ENCODE measurements at places on chromosomes 1 and 21.

DNA sequence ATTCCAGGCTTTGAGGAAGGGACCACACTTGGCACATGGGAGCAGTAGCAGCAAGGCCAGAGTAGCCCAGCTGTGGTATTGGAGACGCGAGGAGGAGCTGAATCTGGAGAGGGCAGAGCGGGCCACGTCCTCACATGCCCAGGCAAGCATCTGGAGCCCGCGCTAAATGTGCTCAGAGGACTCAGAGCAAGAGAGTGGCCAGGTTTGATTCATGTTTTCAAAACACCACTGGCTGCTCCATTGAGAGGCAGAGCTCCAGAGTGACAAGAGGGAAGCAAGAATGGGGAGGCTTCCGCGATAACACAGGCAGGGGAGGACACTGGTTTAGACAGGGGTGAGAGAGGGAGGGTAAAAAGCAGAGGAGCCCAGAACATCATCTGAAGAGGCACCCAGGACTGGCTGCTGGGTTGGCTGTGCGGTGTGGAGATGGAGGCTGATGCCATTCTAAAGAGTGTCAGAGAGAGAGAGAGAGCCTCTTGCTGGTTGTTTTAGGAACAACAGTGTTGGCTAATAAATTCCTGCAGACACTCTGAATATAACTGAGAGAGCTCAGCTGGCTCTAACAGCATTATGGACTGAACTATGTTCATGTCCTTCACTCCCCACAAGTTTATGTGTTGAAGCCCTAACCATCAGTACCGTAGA lies 32.3 kb downstream of the RCAN1 start:
- peak; percentile 8 for DNase-seq

DNA sequence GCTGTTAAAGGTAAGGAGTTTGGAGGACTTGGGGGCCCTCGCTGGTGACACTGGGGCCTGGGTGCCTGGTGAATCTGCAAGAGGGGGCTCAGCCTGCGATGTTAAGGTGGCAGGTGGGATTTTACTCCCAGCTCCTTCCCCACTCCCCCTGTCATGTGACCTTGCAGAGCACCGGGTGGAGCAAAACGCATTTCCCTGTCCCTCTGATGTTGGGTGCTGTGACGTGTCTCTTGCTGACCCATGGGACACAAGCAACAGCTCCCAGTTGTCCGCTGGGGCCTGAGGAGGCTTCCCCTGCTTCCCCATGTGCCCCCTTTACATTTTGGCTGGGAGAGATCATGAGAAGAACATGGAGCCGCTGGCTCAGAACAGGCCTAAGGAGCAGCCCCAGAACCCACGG lies 319.0 kb downstream of the MATN1 start:
- DNase-seq: no peak

DNA sequence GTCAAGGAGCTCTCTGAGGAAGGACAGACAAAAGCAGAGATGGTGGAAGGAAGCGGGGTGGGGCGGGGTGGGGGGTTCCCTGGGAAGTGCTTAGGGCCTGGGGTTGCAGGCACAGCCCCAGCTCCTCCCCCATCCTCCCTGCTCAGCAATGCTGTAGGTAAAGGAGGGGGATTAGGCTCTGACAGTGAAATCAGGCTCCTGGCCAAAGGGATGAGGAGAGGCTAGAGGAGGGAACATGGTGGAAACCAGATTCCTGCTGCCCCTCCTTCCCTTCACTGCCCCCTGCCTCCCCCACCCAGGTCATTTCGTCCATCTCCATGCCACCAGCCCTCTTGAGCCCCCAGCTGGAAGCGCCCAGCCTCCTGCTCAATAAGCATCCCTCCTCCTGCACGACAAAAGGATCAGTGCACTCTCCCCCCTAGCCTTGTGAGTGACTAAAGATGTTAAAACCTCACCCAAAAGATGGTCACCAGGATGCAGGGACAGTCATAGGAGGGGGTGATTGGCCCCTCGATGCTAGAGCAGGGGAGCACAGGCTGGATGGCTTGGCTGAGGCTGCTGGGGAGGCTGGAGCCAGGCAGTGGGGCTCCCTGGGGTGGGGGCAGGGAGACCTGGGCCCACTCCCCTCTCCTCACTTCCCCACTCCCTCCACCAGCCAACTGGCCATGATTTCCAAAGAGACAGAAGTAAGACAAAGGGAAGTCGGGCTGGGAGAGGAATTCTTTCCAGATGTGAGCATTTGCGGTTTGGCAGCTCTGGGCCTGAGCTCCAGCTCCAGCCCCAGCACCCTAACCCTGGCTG lies 2.2 kb upstream of the CRABP2 start:
- DNase-seq: no peak

DNA sequence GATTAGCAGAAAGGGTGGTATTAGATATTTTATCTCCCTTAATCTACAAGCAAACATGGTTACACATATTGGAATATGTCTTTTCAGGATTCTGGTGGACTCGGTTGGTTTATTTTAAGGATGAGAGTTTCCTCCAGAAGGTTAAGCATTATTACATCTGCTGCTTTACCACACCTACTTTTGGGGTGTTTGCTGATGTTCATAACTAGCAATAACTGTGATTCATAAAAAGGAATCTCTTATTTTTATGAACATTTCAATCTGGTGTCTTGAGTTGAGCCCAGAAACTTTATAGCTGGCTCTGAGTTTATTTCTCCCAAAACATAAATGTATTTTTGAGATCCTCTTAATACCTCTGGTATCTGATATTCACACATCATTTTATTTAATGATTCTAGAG lies 82.7 kb downstream of the LRRC8D start:
- no peak for DNase-seq

DNA sequence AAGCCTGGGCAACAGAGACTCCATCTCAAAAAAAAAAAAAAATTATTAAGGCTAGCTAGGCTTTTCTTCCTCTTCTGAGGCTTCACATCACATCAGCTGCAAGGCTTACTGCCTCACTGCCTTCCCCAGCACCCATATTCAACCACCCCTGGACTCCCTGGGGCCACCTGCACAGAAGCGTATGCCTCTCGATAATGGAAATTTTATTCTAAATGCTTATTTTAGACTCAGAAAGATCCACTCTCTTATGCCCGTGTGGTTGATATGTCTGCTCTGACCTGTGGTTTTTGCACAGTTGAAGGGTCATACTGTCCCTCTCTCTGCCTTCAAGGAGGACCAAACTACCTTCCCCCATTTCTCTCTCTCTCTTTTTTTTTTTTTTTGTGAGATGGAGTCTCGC lies 1.5 kb upstream of the FCRLA start:
- no peak for DNase-seq

DNA sequence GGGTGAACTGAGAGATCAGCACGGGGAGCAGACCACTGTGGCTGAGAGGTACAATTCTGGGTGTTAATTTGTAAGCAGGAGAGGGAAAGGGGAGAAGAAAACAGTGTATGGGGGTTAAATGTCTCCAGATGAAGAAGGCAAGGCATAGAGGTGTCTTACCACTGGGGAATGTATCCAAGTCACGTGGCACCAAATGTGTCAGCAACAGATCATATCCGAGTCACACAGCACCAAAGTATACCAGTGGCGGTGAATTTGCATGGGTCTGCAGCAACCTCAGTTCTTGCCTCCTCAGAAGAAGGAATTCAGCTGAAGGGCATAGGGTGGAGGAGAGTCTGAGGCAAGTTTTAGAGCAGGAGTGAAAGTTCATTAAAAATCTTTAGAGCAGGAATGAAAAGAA lies 21.2 kb upstream of the SYCP1 start:
- no peak for DNase-seq

- DNase-seq: no peak
Measured at GRCh38 chr1:241336335-241336734, 20.7 kb downstream of the RGS7 start.

GRCh38 chr21:36735724-36736320 lies 36.9 kb downstream of the SIM2 start:
- no peak for DNase-seq

DNA sequence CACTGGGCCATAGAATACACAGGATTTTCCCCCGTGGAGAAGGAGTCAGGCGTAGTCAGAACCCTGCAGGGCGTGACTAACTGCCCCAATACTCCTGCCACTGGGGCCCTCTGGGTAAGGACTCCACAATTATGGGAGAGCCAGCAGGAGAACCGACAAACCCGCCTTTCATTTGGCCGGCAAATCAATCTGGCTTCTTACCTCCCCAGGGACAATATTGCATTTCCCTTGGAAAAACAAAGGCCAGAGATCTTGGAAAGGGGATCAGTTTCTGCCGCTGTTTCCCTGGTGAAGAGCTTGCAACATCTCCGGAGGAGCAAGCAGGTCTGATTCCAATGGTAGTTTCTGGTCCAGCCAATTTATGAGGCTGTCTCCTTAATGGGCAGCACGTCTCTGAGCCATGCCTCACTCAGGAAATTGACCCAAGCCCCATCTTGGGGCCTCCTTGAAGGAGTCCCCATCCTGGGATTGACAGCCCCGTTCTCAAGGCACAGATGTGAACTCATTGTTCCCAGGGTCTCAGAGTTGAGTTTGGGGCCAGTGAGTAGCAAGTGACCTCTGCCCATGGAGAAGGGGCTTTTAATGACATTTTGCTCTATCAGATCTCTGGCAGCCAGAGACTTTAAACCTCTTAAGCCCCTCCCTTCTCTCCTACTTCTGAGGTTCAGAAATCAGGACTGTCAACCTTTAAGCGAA lies 4.3 kb downstream of the TRABD2B start:
- DNase-seq: peak; percentile 39

DNA sequence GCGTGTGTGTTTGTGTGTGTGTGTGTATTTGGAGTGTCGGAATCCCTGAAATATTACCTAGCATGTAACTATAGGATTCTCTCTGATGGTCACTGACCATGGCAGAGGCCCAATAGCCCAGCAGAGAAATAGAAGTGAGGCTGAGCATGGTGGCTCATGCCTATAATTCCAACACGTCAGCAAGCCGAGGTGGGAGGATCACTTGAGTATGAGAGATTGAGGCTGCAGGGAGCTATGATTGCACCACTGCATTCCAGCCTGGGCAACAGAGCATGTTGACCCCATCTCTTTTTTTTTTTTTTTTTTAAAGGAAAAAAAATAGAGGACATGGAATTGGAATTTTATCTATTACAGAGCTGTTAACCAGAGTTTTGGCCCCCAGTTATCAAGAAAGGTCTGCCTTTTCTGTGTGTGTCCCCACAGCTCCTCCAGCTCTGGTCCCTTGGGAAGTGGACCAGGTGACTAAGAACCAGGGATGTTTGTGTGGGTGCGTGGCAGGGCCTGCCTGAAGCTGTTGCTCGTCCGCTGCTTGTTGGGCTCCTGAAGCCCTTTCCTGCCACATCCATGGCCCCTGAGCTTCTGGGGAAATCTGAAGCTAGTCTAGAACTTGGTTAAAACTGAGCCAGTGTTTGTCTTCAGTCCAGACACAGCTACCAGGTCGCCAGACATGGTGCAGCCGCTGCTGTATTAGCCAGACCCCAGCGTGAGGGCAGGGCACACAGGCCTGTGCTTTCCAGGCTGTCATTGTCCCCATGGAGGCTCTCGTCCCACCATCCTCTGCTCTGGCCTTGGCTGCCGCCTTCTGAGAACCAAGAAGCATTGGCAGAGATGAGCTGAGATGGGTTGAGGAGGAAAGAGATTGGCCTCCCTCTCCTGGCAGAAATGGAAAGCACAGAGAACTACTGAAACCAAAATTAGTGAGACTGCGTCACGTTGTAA lies 25.5 kb downstream of the CAPN9 start:
- no peak for DNase-seq

GRCh38 chr1:77026640-77027039 lies 159.4 kb downstream of the ST6GALNAC5 start:
- no peak for DNase-seq

GRCh38 chr1:210132582-210132981 lies 100.0 kb upstream of the SERTAD4 start:
- peak; percentile 45 for DNase-seq

GRCh38 chr1:225209153-225209552 lies 218.7 kb downstream of the LBR start:
- no peak for DNase-seq

DNA sequence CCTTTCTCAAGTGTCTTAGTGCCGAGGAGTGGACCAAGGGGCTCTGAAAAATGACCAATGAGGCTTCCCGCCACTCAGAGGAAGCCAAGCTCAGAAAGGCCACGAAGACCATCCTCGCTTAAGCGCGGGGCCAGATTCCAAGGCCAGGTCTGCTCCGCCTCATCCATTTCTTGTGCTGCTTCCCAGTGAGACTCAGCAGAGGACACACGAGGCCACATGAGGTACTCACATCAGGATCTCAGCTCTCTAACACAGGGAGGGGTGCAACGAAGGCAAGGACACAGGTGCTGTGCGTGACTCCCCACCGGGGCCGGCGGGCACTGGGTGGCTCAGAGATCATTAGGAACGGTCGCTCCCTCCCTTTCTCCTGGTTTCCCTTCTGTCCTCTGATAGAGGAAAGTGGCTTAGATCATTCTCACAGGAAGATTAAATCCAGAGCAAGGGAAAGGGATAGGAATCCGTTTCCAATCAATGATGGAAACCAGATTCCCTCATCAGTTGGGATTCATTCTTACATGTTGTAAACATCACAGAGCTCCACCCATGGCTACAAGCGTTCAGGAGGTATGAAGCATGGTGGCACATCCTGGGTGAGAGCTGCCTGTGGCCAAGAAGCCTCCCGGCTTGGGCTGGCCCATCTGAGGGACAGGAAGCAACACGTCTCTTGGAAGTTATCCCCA lies 46.7 kb downstream of the CAPZB start:
- no peak for DNase-seq

DNA sequence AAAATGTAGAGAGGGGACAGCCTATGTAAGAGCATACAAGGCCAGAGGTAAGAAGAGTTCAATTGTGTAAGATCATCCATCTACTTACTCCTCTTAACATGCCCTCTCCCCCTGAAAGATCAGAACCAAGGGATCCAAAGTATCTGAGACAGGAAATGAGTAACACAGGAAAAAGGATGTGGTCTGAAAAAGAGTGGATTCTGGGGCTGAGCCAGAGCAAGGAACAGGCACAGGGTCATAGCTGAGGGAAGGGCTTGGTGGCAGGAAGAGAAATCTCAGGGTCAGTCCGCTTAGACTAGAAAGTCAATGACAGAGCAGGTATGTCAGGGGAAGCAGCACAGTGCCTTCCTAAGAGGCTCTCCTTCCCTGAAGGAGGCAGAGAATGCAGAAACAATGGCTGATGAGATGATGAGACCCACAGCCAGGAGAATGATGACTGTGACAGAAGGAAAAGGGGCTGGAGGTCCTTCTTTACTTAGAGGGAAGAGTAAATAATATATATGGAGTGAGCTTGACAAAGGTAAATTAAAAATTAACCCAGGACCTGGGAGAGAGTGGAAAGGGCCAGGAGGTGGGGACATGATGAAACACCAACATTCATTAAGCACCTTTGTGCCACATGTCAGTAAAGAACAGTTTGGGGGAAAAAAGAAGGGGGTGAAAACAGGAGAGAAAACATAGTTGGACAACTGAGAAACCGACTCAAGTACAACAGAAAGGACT lies 26.2 kb upstream of the A3GALT2 start:
- no peak for DNase-seq

GRCh38 chr1:153717330-153717729 lies 10.5 kb upstream of the INTS3 start:
- DNase-seq: no peak

- no peak for DNase-seq
Measured at GRCh38 chr1:63448731-63449246, 74.2 kb downstream of the ITGB3BP start.

GRCh38 chr1:206575894-206576737 lies 36.1 kb downstream of the EIF2D start:
- DNase-seq: no peak

Measured in nephron progenitor cell (in vitro differentiated cells).